Jurkat, Clone E6-1 (cell line): ENCODE measurements at places on chromosomes 3 and 15.

DNA sequence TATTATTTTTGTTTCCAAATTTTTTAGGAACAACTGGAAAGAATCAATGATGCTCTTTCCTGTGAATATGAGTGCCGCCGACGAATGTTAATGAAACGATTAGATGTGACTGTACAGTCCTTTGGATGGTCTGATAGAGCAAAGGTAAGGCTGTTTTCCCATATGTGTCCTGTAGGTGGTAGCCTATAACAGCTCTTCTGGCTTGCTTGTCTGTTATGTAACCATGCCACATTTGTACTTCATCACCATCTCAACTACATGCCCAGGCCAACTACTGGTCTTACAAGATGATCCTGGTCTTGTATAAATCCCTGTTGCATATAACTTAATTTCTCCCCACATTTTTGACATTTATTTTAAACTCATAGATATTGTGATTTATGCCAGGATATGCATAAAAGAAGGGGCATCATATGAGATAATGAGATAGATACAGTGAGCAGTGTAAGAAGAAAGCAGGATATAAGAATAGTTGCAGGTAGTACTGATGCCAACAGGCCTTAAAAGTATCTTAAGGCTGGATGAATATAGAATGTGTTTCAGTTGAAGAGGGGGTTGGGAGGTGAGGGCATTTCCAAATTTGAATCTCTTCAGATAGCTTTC is 20.3 kb downstream of the FAM98B start:
- DNase-seq, result peak; percentile 61

DNA sequence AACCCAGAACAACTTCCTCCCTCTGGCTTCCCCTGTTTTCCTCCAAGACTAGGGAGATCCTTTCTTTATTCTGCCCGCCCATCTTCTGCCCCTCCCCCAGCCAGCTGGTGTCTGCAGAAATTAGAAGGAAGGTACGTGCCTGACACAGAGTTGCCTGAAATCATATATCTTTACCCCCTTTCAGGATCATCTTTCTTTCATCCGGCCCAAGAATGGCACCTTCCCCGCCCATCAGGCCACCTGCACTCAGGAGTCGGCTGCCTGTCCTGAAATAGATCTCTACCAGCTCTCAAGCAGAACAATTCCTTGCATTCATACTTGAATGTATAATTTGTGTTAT is 133.7 kb downstream of the VGLL4 start:
- DNase-seq, result no peak

DNA sequence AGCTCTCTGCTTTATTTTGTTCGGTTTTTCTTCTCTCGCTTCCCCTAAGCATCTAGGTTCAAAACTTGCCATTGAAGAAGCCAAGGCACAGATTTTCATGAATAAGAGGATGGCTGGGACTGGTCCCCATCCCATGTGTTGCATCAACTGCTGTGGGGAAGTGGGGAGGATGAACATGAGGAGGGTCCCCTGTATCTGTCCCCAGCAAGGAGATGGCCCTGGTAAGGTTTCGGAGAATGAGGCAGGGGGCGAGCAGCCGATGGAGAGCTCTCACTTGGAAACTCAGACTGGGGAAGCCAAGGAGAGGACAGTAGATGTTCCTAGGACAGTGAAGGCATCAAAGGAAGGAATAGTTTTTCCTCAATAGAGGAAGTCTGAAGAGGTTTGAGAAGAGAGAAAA is 142.0 kb upstream of the ATP2B2 start:
- DNase-seq, result no peak

GRCh38 chr3:38214560-38214959 is 49.2 kb downstream of the OXSR1 start:
- no peak for DNase-seq

DNA sequence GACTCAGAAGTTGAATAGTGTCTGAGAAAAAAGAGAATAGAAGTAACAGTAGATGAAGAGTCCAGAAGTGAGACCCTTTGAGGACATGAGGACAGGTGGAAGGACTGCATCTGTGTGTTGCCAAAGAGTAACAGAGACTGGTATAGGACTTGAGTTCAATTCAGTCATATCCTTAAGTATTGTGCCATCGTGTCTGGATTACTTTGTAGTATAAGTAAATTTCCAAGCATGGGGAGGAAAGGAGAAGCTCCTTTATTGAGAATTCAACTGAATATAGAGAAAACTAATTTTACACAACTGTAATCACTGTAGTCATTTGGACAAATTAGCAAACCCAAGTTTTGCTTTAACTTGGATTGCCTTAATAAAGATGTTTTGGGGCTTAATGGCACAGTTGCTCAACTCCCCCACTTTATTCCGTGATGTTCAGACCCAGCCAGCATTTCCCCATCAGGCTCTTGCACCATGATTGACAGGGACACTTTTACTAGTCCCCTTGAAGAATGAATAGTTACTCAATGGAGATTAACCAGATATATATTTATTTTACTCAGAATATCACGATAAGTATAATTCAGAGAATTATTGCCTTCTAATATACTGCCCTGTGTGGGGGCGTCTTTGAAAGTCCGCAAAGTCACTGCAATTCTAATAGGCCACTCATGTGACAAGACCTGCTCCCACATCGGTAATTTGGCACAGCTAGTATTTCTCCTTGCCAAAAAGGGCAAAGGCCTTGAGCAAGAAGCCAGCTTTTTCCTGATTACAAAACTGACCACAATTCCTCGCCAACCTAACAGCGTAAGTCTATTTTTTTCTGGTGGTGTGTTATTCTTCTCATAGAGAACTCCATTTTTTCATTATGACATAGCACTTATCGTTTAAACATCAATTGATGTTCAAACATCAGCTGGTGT is 61.3 kb downstream of the PPARG start:
- DNase-seq, result no peak

- DNase-seq, result no peak
Observed at GRCh38 chr3:192957441-192958021, 39.9 kb upstream of the MB21D2 start.

GRCh38 chr15:86568378-86568777 is 488.7 kb downstream of the AGBL1 start:
- DNase-seq, result no peak

DNA sequence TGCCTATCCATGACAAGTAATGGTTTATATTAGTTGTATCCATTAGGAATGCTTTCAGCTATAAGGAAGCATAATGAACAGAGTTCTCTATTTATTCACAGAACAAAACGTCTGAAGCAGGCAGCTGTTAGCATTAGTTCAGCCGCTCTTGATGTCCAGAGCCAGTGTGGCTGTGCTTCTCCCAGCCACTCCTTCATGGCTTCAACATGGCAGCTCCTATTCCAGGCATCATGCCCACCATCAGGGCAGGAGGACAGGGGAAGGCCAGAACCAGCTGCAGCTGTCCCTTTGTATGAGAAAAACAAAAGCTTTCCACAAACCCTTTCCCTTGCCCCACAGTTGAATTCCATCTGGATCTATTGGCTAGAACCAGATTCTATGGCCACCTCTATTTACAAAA is 12.9 kb upstream of the SNRK start:
- no peak for DNase-seq

DNA sequence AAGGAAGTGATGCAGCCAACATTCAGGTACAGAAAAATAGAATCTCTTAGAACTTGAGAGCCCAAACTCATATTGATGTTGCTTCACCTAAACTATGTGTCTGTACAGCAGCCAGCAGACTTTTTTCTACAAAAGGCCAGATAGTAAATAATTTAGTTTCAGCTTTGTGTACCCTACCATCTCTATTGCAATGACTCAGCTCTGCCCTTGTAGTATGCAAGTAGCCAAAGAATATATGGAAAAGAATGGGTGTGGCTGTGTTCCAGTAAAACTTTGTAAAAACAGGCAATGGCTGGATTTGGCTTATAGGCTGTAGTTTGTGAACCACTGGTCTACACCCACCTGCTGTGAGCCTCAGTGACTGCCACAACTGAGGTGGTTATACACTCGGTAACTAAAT is 392.5 kb upstream of the RARB start:
- DNase-seq, result no peak

- no peak for DNase-seq
Observed at GRCh38 chr3:71099997-71100719, 483.4 kb downstream of the FOXP1 start.

DNA sequence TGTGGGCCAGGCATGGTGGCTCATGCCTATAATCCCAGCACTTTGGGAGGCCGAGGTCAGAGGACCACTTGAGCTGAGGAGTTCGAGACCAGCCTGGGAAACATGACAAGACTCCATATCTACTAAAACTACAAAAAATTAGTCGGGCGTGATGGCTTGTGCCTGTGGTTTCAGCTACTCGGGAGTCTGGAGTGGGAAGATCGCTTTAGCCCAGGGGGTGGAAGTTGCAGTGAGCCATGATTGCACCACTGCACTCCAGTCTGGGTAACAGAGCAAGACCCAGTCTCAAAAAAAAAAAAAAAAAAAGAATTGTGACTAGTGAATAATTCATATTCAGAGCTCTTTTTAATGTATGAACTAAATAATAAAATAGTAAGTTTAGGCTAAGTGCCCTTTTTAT is 87.8 kb upstream of the TSEN2 start:
- DNase-seq, result no peak

DNA sequence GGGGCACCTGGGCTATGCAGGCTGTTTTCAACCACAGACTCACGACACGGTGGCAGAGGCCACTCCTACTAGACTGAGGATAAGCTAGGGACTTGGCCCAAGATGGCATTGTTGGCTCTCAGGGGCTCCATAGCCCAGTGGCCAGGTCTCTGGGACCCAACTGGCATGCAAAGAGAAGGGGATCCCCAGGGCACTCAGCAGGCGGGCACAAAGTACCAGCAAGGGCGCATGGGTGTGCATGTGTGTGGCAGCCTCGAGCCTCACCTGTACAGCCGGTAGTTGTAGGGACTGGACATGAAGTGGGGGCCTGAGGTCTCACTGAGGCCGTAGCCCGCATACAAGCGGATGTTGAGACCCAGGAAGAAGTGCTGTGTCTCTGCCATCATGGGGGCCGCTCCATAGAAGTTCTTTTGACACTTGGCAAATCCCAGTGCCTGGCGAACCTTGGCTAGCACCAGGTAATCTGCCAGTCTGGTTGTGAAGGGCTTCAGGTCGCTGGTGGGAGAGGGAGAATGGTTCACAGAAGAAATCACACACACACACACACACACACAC is 30.2 kb downstream of the IDH3A start:
- no peak for DNase-seq

DNA sequence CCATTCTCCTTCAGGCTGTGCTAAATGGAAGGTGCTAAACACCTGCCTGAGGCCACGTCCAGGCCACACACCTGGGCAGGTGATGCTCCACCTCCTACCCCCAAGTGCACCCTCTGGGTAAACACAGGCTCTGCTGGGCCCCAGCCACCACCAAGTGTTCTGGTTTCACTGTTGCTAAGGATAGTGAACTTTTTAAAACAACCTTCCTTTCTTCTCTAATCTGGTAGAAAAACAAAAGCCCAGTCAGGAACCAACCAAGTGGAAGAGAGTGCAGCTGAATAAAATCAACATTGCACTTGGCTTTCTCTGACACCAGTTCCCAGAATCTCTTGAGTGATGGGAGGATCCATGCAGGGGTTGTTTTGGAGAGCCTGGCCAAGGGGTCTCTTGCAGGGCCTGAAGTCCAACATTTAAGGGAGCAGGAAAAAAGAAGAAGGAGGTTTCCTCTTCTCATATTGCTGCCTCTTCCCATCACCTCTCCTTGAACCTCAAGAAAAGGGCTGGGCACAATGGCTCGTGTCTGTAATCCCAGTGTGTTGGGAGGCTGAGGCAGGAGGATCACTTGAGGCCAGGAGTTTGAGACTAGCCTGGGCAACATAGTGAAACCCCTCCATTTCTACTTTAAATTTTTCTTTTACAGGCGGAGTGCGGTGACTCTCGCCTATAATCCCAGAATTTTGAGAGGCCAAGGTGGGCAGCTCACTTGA is 26.2 kb upstream of the ATP13A3 start:
- DNase-seq, result no peak

- no peak for DNase-seq
Observed at GRCh38 chr3:98890965-98891910, 10.3 kb downstream of the DCBLD2 start.

- DNase-seq, result no peak
Observed at GRCh38 chr3:55692295-55692956, 205.3 kb upstream of the WNT5A start.

DNA sequence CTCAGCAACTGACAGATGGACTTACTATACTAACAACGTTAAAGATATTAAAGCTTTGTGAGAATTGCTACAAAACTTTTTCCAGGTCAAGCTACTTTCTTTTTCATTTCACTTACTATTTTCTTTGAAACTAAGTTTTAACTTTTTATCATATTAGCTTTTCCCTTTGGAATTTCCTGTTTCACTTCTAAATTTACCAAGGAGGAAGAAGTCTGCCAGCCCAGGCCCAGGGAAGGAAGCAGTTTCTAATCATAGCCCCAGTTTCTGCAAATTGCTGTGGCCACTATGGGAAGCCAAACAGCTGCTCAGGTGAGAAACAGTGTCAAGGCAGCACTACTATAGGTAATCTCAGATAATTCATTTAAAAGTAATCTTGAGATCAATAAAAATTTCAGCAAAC is 18.4 kb downstream of the CYFIP1 start:
- no peak for DNase-seq

DNA sequence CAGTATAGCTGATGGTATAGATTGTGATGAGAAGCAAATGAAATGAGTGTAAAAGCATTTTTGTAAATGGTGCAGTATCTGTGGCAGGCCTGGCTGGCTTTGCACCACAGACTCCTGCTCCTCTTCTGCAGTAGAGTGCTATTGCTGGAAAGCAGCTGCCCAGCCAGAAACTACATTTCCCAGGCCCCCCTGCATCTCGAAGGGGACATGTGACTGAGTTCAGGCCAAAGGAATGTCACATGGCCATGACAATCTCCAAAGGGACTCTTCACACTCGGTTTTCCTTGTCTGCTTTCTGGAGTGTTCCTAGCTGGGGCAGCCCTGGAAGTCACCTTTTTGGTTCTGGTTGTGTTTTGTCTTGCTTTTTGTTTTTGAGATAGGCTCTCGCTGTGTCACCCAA is 277.1 kb downstream of the SUCLG2 start:
- DNase-seq, result no peak

DNA sequence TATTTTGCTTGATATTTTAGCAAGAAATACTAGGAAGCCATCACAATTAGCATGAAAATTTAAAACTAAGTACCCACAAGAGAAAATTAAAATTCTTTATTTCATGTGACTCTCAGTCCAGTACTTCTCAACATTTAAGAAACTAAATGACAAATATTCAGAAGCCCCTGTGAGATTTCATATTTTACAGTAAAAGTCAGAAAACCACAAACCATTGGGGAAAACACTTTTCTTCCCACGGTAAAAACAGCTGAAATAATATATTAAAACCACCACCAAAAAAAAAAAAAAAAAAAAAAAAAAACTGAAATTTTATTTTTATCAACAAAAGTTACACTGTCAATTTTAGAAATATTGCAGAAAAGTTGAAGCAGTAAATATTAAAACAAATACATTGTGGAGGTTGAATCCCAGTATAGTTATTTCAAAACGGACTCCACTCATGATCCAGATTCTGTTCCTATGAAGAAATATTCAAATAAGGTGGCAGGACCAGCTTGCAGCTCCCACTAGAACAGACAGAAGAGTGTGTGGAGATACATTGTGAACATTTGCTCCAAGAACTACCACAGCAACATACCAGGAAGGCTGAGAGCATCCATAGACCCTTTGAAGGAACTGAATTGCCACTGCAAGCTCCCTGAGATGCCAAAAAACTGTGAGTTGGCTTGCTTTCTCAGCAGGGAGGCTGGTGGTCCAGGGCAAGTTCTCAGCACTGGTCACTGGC is 308.2 kb downstream of the CTNNB1 start:
- no peak for DNase-seq

- DNase-seq, result no peak
Observed at GRCh38 chr3:65231544-65231943, 543.7 kb upstream of the ADAMTS9 start.
